Neuronal stem cell (in vitro differentiated cells): ENCODE measurements at places on chromosomes 16 and 17.

DNA sequence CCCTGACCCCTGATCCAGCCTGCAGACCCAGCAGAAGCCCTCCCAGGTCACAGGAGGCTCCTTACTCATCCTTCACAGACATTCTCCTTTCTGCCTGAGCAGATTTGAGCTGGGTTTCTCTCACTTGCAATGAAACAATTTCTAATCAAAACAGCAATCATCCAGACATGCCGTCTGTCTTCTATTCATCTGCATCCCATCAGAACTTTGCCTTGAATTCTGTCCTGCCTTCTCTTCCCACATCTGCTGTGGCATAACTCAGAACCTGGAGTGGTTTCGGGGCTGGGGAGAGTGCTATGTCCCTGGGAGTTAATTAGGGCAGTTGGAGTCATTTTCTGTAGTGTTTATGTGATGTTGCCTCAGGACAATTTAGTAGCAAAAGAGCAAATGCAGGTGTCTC lies 278.6 kb downstream of the CBLN1 start:
- no peak for DNase-seq

DNA sequence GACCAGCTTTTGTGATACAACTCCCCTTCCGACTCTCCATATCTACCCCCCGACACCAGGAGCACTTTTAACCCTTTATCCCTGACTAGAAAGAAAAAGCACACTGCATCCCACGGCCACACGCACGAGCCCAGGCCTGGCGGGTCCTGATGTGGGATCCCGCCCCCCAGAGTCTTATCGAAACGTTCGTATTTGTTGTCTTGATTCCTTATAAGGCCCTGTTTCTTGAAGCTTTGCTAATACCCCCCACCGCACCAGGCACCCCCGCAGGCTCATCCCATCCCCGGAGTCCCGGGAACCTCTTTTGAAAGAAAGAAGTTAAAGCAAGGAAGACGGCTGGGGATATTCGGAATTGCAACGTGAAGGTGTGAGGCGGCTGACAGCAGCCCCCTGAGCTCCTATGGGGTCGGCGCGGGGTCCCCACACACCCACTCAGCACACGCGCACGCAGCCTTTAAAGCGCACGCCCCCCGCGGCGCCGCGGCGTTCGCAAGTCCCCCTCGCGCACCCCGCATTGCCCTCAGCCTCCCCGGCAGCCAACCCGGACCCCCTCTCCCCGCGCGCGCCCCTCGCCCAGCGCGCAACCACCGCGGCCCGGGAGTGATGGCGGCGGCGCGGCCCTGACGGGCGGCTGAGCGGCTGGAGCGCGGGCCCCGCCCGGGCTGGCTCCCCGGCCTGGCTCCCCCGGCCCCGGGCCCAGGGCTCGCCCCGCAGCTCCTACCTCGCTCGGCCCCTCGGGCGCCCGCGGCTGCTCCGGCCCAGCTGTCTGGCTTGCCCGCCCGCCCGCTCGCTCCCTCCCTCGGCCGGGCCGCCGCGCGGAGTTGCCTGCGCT lies 448 bp downstream of the STAT5B start:
- DNase-seq = no peak

DNA sequence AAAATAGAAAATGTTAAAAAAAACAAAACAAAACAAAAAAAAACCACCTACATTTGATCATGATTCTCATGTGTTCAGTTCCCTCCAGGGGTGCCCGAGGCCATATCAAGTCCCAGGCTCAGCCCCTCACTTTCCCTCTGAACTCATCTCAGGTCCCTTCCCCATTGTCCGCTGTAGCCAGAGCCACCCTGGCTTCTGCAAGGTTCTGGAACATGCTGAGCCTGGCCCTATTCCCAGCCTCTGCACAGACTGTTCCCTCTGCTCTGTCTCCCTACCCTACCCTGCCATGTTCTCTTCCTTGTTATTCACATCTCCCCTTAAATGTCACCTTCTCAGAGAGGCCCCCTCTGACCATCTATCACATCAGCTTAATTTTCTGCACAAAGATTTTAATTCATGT lies 46.9 kb downstream of the TK2 start:
- DNase-seq = no peak

- DNase-seq = no peak
Measured at GRCh38 chr17:80047176-80047575, 10.7 kb downstream of the CCDC40 start.

DNA sequence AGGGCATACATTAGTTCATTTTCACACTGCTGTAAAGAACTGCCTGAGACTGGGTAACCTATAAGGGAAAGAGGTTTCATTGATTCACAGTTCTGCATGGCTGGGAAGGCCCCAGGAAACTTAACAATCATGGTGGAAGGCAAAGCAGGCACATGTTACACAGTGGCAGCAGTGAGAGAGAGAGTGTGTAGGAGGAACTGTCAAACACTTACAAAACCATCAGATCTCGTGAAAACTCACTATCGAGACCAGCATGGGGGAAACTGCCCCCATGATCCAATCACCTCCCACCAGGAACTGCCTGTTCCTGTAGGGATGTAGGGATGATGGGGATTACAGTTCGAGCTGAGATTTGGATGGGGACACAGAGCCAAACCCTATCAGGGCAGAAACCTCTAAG lies 17.2 kb downstream of the NUBP1 start:
- DNase-seq = no peak

DNA sequence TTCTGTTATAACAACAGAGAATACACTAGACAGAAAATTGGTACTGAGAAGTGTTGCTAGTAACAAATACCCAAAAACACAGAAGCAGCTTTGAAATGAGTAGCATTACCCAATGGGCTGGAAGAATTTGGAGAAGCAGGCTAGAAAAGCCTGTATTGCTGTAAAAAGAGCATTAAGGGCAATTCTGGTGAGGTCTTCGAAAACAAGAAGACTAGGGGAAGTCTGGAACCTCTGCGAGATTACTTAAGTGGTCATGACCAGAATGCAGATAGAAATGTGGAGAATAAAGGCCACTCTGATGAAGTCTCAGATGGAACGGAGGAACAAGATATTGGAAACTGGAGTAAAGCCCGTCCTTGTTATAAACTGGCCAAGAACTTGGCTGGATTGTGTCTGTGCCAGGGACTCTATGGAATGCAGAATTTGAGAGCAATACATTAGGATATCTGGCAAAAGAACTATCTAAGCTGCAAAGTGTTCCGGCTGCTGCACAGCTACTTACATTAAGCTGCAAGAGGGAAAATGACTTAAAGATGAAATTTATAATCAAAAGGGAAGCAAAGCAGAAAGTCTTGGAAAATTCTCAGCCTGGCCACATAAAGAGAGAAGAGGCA lies 44.9 kb upstream of the PEMT start:
- DNase-seq = no peak

DNA sequence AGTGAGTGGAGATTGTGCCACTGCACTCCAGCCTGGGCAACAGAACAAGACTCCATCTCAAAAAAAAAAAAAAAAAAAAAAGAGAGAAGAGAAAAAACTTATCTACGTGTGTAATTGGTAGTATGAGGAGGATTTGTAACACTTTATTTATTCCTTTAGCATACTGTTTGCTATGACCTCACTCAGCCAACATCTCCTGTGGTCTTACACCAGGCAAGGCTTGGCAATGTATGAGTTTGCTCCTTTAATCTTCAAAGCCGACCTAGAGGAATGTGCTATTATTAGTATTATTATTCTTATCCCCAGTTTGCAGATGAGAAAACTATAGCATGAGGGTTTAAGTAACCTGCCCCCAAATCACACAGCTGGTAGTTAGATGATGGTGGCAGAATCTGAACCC lies 35.8 kb upstream of the HAPSTR1 start:
- no peak for DNase-seq

- no peak for DNase-seq
Measured at GRCh38 chr17:32757963-32758362, 119.0 kb downstream of the MYO1D start.

- no peak for DNase-seq
Measured at GRCh38 chr17:67164302-67164701, 80.7 kb downstream of the HELZ start.

- no peak for DNase-seq
Measured at GRCh38 chr17:292531-293382, 59.9 kb downstream of the RPH3AL start.

DNA sequence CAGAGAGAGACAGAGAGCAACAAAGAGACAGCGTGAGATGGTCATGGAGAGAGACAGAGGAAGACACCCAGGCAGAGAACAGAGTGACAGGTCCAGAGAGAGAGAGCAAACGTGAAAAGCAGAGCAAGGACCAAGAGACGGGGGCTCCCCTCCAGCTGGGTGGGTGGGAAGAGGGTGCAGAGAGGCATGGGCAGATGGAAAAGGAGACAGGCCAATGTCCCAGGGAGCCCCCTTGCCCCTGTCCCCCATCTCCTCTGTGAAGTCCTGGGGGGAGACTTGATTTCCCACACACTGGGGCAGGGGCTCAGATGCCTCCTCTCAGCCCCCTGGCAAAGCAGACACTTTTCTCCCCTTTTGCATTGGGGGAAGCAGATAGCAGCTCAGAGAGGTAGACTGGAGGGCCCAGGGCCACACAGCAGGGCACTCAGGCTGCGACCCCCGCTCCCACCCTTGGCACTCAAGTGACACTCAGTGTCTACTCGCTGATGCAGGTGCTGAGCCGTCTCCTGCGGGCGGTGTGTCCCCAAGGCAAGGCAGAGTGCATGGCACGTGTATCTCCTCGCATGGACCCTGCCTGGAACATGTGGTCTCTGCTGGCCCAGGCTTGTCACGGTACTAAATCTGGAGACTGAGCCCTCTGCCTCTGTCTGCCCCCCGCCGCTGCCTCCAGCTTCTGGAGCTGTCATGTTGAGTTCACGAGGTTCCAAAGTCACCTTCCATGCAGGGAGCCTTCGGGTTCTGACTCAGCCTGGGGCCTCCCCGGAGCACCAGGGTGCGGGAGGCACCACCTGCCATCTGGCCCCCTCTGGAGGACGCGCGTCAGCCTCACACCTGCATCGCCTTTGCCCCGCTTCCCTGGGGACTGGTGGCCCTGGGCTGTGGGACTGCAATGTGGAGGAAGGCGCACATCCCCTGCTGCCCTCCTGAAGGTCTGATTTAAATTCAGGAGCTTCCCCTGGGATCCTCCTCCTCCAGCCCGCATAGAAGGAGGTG lies 215.9 kb upstream of the GSE1 start:
- no peak for DNase-seq

DNA sequence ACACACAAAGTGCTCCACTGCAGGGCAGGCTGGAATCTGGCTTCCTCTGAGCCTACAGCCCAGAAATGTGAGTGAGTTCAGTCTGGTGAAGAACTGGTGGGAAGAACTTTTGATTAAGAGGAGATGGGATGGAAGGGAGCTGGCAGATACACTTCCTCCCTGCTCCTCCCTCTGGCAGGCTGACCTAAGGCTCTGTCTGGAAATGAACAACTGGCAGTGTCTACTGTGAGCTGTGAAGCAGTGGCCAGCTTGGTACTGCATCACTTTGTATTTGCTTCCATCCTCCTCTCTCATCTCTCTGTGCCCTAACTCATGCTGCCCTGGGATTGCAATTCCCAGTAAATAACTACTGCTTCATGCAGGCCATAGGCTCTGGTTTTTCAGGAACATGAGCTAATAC lies 45.6 kb downstream of the MAF start:
- no peak for DNase-seq

DNA sequence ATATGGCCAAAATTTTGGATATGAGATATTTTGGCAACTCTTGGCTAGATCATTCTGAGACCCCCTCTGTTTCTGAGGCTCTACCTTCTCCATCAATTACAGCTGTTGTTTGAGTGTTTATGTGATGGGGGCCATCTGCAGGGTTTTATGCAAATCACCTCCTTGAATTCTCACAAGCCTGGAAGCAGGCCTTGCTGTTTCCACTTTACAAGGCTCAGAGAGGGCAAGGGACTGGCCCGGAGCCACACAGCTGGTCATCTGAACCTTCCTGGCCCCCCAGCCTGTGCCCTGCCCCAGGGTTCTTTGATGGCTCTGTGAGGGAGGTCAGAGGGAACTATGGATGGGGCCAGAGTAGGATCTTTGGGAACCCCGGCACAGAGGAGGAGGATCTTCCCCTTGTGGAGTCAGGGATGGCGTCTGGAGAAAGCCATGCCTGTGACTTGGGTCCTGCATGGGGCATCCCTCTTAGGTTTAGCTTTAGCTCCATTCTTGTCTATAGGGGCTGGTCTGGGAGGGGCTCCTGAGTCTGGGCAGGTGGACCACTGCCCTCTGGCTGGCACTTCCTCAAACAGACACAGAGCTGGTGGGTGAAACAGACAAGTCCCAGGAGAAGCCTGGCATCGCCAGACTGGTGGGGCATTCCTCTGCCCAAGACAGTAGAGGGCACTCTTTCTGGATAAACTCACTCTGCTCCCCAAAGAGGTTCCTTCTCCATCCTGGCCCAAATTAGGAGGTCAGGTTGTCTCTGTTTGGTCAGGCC lies 26.2 kb downstream of the IL21R start:
- DNase-seq = no peak

DNA sequence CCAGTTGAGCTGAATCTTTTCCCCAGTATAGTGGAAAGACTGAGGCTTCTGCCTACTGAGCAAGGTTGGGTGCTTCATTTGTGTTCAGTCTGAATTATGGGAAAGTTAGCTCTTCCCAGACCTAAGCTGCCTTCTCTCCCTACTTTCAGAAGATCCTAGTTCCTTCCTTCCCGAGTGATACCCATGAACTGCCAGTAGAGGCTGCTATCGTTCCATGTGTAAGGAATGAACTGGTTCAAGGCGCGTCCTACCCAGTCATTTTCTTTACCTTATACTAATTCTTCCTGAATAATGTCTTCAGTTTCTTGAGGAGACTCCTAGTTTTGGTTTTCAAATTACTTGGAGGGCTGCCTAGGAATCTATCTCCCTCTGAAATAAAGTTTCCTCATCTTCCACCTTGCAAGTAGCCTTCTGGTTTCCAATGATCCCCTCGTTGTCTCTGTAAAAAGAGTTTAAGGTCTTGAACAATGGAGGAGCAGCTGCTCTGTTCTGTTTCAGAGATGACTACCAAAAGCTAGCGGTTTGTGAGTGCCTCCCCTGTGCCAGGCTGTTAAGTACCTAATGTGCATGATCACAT lies 934 bp upstream of the AOC2 start:
- no peak for DNase-seq

GRCh38 chr17:27408891-27409290 lies 47.4 kb upstream of the KSR1 start:
- DNase-seq = no peak

DNA sequence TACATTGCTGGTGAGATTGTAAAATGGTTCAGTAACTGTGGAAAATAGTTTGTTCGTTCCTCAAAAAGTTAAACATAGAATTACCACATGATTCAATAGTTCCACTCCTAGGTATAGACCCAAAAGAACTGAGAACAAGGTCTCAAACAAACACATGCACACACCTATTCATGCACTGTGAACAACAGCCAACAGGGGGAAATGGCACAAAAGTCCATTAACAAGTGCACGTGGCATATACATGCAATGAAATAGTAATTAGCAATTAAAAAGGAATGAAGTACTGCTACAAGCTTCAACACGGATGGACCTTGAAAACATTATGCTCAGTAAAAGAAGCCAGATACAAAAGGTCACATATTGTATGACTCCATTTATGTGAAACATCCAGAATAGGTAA lies 23.8 kb downstream of the SDK2 start:
- no peak for DNase-seq

DNA sequence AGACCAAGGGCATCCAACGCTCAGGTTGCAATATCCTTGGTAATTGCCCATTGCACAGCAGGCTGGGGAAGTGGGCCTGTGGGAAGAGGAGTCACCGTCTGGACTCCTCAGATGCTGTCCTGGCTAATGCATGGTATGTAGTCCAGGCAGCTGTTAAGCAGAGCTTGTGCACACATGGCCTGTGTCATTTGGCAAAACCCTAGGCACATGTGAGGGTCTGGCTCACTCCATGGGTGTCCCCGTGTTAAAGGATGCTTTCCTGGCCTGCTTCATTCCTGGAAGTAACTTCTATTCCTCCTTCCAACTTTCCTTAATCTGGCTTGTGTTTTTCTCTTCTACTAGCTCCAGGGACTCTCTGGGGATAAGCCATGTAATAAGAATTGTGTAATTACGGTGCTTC lies 378.0 kb upstream of the CA10 start:
- DNase-seq = no peak
